ENCODE measurements at places on chromosomes 7 and 10.

GRCh38 chr7:40492946-40493345 lies 358.1 kb downstream of the SUGCT start:
- no peak for DNase-seq

DNA sequence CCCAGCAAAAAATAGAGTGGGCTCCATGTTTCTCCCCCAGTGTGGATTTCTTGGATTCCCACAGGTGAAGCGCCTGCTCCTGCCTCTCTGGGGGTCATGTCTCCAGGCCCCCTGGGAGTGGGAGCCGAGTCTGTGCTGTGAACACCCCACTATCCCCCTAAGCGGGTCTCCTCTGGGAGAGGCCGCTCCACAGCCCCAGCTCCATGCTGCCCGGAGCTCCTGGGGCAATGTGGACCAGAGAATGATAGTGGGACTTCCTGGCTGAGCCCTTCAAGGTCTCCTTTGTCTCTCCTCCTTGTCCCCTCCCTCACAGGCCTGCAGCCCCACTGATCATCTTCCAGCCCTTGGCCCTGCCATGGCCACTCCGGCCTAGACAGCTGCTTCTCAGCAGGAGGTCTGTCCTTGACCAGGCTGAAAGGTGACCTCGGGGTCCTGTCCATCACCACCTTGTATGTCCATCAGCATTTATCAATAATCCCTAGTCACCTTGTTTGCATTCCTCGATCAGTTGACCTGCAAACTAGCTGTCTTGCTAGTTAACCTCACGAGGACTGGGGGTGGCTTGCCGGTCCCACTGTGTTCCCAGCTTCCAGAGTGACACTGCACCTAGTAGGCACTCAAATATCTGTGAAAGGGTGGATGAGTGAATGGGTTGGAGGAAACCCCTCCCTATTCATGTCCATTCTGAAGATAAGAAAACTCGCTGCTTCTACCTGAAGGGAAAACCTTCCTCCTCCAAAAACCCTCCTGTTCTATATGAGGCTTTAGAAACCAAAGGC lies 776 bp upstream of the CALML3 start:
- DNase-seq = peak; percentile 51

- DNase-seq = no peak
Observed at GRCh38 chr10:63799521-63800300, 278.5 kb downstream of the REEP3 start.

DNA sequence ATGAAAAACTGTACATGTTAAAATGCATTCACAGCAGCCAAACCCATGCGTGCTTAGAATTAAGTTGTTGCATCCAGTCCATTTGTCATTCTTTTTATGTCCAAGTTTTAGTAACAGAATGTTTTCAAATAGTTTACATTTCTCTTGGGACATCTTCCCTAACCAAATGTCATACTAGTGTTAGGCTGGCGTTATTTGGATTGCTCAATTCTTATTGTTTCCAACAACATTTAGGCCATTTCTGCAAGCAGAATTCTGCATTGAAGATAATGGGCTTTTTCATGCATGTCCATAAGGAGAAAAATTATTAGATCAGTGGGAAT lies 203.0 kb downstream of the HIBADH start:
- DNase-seq = no peak

GRCh38 chr7:55150709-55151451 lies 132.1 kb downstream of the EGFR start:
- no peak for DNase-seq

DNA sequence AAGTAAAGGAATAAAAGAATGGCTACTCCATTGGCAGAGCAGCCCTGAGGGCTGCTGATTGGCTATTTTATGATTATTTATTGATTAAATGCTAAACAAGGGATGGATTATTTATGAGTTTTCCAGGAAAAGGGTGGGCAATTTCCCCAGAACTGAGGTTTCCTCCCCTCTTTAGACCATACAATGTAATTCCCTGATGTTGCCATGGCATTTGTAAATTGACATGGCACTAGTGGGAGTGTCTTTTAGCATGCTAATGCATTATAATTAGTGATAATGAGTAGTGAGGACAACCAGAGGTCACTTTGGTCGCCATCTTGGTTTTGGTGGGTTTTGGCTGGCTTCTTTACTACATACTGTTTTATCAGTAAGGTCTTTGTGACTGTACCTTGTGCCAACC lies 55.5 kb downstream of the BBS9 start:
- no peak for DNase-seq

GRCh38 chr10:1359626-1359955 lies 303.4 kb downstream of the WDR37 start:
- no peak for DNase-seq

DNA sequence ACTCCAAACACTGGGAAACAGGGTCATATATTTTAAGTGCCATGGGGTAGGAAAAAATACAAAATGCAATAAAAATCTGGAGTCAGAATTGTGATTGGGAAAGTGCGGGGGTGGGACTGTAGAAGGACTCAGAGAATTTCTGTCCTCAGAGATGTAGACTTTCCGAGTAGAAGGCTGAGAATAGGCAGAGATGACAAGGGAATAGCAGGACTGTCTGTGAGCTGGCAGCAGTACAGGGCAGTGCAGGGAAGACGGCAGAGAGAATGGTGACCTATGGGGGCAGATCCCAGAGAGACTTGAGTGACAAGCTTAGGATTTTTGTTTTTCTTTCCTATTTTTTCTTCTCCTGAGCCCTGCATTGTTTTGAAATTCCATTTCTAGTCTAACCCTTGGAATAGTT lies 127.6 kb downstream of the SLC16A9 start:
- DNase-seq = no peak

- no peak for DNase-seq
Observed at GRCh38 chr7:13179775-13180523, 492.5 kb downstream of the ARL4A start.

GRCh38 chr10:31708046-31708445 lies 220.6 kb downstream of the ARHGAP12 start:
- no peak for DNase-seq

GRCh38 chr7:107838024-107838601 lies 35.1 kb upstream of the SLC26A3 start:
- DNase-seq = no peak

- DNase-seq = no peak
Observed at GRCh38 chr7:151558575-151558974, 38.9 kb upstream of the RHEB start.

DNA sequence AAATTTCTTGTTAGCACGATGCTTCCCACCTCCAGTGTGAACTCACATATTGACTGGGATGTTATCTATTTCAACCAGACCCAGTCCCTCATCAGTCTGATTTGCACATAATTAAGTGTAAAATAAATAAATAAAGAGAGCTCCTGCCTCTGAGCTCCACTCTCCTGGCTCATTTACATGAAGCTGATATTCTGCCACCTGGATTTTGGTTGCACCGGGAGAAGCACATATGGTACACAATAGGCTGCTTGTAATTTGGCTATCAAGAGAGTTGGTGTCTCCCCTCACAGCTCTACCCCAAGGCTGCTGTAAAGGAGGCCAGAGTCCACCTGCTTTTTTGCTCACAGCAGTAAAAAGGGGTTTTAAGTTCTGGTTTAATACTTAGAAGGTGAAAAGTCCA lies 610.5 kb downstream of the KCNMA1 start:
- no peak for DNase-seq

DNA sequence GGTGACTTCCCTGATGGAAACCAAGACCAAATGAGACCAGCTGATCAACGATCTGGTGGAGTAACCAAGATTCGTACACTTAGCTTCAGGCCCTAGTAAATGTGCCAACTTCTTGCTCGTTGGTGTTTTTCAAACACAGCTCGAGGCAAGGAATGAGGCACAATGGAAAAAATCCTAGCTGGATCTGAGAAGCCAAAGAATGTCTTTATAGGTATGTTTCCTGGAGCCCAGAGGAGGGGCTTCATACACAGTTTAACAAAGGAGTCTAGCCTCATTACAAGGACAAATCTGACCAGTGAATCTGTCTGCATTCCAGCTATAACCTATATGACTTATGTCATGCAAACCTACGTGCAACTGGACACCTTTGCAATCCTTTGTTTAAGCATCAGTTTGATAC lies 3.7 kb downstream of the COL17A1 start:
- DNase-seq = no peak

GRCh38 chr7:129776362-129776722 lies 164.8 kb downstream of the NRF1 start:
- DNase-seq = no peak

GRCh38 chr10:109773288-109774120 lies 149.8 kb downstream of the XPNPEP1 start:
- no peak for DNase-seq

DNA sequence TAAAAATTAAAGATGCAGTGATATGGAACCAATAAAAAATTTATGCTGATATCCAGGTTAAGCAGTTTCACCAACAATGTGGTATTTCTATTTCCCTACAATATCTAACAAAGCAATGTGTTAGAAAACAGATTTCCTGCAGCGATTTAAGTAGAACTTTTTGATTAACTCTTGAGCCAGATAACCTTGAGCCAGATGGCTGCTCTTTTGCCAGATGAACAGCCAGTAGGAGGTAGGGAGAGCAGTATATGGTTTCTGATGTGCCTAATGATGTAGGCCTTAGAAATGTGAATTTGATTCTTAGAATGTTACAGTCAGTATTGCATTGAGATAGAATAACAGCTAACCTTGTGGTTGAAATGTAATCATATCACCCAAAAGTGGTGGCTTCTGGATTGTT lies 31.1 kb downstream of the STAMBPL1 start:
- DNase-seq = no peak

- DNase-seq = no peak
Observed at GRCh38 chr10:15245530-15245929, 77.0 kb upstream of the NMT2 start.

DNA sequence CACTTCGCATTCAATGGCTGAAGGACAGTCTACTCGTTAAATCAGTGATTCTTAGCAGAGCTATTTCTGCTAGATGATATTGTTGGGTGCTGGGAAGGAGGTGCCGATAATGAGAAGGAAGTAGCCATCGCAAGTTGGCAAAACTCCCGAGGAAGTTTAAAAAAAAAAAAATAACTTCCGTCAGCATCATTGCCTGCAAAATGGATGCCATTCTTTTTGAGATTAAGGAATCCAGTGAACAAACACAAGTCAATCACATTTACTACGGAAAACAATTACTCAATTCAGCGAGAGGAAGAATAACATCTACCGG lies 74.4 kb upstream of the SFMBT2 start:
- DNase-seq = no peak

DNA sequence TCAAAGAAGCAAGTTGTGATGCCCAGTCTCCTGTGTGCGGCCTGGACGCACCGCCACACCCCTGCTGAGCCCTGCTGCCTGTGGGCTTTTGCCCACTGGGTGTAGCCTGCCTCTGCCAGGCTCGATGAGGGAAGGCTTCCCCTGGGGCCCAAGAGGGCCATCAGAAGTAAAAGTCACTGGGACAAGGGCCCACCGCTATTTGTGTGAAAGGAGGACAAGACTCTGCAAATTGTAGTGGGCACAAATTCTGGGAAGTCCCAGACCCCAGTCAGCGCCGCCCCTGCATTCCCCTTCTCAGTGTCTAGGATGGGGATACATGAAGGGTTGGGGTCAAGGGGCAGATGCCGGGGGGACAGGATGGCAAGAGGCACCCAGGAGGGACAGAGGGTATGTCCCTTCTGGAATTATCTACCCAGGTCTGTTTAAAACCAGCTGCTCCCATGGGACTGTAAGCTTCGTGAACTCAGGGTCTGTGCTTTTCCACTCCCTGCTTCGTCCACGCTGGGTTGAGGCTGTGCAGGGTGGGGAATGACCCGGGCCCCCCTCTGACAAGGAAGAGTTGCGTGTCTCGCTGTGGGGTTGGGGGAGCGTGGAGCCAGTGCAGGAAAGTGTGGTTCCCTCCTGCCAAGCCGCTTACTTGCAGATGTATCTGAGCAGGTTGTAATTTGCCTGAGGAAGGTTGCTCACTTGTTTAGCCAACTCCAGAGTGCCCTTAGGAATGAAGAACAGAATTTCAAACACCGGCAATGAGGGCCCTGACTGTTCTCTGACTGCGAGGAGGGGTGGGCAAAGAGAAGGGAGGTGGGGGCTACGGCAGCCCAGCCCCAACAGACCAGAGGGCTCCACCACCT lies 147.2 kb downstream of the MAPK8 start:
- peak; percentile 58 for DNase-seq

GRCh38 chr7:17674166-17674942 lies 265.9 kb downstream of the SNX13 start:
- no peak for DNase-seq

DNA sequence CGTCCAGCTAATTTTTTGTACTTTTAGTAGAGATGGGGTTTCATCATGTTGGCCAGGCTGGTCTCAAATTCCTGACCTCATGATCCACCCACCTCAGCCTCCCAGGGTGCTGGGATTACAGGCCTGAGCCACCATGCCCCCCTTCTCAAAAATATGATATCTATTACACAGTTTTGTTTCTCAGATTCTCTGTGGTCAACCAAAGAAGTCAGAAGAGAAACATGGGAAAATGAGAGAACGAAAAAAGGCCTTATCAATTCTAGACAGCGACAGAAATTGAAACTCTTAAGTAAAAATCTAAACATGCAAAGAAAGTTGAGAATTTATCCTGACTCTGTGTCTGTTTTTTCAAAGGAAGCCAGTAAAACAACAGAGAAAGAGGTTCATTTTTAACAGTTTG lies 283.8 kb upstream of the PLXDC2 start:
- DNase-seq = no peak

GRCh38 chr7:94394437-94395140 lies at the start of gene COL1A2:
TSS of gene COL1A2 (plus strand) at chr7:94394895. CDS start at chr7:94395032, 137 bp downstream.
- peak; percentile 92 for DNase-seq

DNA sequence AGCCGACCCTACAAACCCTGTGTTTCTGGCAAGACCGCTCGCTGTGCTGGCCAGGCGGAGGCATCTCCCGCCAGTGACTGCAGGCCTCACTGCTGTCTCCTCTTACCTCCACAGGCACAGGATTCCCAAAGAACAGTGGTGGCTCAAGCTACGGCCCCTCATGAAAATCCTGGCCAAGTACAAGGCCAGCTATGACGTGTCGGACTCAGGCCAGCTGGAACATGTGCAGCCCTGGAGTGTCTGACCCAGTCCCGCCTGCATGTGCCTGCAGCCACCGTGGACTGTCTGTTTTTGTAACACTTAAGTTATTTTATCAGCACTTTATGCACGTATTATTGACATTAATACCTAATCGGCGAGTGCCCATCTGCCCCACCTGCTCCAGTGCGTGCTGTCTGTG lies 36.2 kb downstream of the PITRM1 start:
- peak; percentile 74 for DNase-seq

DNA sequence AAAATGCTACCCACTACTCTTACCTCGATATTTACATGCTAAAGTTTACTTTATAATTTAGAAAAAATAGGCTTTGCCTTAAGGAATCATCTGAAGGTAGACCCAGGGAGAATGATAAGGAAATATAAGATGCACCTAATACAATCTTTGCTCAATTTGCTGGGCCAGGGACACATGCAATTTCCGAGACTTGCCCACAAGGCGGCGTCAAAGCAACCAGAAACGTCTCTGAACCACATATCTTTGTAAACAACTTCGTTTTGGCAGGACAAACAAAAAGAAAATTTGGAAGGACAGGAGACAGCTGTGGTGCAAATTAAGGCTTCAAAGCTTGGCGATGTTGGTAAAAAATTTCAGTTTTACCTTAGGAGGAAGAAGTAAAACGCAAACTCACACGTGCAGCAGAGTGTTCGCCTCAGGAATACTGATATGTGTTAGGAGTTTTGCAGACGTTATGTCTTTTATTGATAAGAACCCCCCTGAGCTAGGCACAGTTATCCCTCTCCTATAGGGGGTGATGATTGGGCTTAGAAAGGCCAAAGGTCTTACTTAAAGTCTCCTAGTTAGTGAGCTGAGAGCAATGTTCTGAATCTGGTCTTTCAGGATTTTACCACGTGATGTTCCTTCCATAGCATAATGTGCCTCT lies 134.3 kb downstream of the PRKCQ start:
- DNase-seq = no peak

- no peak for DNase-seq
Observed at GRCh38 chr7:151244196-151244840, 4.2 kb downstream of the SMARCD3 start.
